ENCODE measurements at places on chromosomes 12 and 14.

GRCh38 chr12:108861878-108862587 is 4.7 kb upstream of the SSH1 start:
- no peak for DNase-seq

GRCh38 chr14:102693006-102693755 is 84.1 kb upstream of the TRAF3 start:
- DNase-seq: no peak

DNA sequence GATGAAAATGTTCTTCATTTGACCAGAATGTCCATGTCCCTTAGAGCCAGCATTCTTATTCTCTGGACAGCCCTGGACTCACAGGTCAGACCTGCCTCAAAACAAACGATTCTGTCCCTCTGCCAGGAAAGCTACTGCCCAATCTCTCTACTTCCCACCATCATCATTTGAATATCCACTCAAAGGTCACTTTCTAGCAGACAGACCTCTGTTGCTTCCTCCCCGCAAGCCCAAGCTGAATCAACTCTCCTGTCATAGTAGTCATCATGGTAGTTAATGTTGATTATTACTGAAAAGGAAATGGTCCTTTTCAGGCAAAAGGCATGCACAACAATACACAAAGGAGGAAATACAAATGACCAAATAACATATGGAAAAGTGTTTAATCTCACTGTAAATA is 39.6 kb upstream of the CPM start:
- no peak for DNase-seq

GRCh38 chr12:32080435-32080834 is 26.2 kb upstream of the BICD1 start:
- DNase-seq: no peak

- no peak for DNase-seq
These were observed 349.0 kb downstream of the RAD51B start for GRCh38 chr14:68168460-68169109.

- no peak for DNase-seq
These were observed 210.8 kb downstream of the SLC41A2 start for GRCh38 chr12:104747330-104747729.

GRCh38 chr14:59126714-59127436 is 61.6 kb upstream of the DAAM1 start:
- peak; percentile 80 for DNase-seq

- DNase-seq: peak; percentile 72
These were observed 1.4 kb downstream of the LIN7A start for GRCh38 chr12:80936353-80936641.

- no peak for DNase-seq
These were observed 123.1 kb downstream of the ANO6 start for GRCh38 chr12:45339035-45339434.

DNA sequence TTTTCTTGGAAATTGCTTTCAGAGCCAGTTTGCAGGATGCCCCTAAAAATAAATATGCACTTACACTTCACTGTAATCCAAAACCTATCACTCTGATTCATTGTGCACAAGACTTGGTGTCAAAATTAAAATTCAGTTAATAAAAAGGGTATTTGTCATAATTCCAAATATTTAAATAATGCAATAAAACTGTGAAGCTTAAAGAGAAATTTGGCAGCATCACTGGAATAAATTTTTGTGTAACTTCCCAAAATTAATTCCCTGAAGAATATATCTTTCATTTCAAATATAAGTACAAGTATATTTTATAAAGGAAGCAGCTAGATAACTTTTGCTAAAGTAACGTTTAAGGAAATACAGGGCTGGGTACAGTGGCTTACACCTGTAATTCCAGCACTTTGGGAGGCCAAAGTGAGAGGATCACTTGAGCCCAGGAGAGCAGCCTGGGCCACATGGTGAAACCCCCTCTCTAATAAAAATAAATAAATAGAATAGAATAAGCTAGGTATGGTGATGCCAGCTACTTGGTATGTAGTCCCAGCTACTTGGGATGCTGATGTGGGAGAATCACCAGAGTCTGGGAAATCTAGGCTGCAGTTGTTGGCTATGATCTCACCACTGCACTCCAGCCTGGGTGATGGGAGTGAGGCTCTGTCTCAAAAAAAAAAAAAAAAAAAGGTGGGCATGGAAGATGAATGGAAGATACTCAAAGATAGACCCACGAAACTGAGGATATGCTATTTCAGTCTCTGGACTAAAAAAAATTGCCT is 233.8 kb downstream of the FBXL14 start:
- no peak for DNase-seq

- DNase-seq: peak; percentile 60
These were observed 101.2 kb upstream of the STXBP6 start for GRCh38 chr14:25150934-25151790.

- DNase-seq: no peak
These were observed 23.7 kb downstream of the FNTB start for GRCh38 chr14:65010211-65010931.
